ENCODE measurements at places on chromosomes 16 and 17.

- DNase-seq, result no peak
These were observed 87.2 kb upstream of the XYLT1 start for GRCh38 chr16:17557949-17558348.

- DNase-seq, result no peak
These were observed 8.3 kb downstream of the NUP93 start for GRCh38 chr16:56738221-56738620.

- no peak for DNase-seq
These were observed 11.7 kb downstream of the TRAF4 start for GRCh38 chr17:28755486-28755885.

DNA sequence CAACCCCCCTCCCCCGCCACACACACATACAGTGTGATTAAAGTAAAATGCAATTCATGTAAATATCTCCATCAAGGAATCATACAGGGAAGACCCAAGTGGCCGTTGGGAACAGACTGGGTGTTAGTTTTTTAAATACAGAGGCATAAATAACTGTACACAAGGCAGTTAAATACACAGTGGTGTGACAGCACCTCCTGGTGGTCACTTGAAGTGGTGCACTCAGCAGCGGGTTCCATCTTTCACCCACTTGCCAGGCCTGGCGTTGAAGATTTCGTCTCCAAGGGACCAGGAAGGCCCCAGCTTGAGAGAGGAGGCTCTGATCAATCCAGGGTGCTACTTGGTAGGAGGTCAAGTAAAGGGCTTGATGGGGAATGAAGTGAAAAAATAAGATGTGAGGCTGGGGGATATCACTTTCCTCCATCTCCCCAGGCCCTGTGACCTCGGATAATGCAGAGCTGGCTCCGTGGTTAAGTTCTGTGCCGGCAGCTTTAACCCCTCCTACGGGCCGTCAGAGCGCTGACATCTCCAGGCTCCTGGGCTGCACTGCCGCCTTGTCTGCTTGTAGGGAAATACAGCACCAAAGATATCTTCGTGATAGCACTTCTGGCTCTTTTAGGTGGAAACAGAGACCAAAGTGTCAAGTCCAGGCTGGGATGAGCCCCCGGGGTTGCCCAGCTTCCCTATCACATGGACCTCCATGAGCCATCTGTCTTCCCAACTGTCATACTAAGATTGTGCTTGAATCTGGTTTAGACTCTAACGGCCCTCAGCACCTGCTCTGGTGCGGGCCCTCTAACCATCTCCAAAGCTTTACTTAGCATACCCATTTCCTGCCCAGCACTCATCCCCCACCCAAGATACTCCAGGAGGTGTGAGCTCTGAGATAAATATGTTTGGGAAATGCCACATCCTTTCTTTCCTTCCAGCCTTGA lies 20.7 kb downstream of the LGALS9 start:
- peak; percentile 69 for DNase-seq

GRCh38 chr16:73853968-73854367 lies 442.6 kb upstream of the PSMD7 start:
- no peak for DNase-seq

DNA sequence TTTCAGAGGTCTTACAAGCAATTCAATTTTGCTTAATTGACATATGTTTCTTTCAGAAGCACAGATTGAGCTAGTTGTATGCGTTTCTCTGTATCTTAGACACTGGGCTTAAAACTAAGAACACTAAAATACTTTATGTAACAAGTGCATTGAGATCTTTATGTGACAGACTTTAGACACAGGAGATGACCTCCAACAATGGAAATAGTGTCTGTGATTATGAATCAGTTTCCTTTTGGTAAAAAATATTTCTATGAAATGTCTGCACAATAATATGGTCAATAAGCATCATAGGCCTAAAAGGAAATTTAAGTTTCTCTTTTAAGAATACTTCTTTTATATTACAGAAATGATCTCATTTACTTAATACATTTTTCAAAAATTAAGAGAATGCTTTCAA lies 153.2 kb downstream of the SKAP1 start:
- DNase-seq, result no peak

- DNase-seq, result no peak
These were observed 269.0 kb downstream of the WWOX start for GRCh38 chr16:78368121-78369102.

DNA sequence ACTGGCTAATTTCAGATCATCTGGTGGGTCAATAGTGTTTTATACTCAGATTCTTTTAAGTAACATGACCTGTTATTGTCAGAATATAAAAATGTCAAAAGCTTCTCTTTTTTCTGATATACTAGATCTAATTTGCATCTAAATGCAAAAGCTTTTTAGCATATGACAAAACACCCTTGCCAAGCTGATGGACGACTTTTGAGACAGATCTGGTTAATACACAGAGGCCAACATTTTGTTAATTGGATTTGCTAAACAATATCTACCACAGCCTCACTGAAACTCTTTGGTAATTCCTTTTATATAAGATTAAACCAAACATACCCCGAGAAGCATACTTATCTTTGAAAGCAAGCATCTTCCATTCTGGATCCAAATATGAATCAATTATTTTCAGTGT lies 10.3 kb upstream of the NOL11 start:
- no peak for DNase-seq

DNA sequence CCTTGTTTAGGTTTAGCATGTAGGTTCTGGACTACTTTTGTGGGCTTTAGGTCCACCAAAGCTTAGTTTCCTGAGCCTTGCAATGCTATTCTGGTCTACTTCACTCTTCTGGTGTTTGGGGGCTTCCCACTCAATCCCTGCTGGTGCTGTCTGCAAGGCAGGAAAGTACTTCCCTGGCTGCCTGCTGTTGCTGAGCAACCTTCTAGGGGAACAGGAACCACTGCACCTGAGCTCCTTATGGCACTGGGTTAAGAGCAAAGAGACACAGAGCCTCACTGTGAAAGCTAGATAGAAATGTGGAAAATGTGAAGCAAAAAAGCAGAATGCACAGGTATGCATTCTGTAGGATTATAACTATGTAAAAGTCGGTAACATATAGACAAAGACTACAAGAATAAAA lies 17.0 kb downstream of the MPO start:
- no peak for DNase-seq

DNA sequence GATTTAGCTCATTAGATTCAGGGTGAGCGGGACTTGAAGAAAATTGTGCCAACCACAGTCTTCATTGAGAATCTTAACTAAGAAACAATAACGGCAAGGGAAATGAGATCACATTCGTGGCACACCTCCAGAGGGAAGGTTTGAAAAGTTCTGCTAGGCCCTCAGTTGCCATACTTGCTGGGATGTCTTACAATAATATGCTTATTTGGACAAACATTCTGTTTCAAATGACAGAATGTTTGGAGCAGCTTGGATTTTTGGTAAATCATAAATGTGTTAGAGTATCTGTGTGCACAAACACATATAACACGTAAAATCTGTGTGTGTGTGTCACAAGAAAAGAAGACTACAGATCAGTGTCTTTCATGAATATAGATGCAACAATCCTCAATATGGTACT lies 24.6 kb upstream of the TEKT3 start:
- no peak for DNase-seq

- DNase-seq, result no peak
These were observed 77.2 kb upstream of the HS3ST2 start for GRCh38 chr16:22736791-22737190.

DNA sequence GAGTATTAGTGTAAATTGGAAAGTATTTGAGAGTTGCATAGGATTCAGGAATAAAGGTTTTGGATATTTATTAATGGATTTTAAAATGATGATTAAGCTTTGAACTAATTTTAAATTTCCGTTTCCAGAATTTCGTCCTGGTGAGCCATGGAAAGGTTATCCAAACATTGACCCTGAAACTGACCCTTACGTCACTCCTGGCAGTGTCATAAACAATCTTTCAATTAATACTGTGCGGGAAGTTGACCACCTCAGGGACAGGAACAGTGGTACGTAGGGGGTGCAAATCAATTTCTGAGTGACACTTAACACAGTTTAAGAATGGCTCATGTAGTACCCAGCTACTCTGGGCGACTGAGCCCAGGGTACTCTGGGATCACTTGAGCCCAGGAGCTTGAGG lies 29.1 kb upstream of the SLC5A11 start:
- no peak for DNase-seq

DNA sequence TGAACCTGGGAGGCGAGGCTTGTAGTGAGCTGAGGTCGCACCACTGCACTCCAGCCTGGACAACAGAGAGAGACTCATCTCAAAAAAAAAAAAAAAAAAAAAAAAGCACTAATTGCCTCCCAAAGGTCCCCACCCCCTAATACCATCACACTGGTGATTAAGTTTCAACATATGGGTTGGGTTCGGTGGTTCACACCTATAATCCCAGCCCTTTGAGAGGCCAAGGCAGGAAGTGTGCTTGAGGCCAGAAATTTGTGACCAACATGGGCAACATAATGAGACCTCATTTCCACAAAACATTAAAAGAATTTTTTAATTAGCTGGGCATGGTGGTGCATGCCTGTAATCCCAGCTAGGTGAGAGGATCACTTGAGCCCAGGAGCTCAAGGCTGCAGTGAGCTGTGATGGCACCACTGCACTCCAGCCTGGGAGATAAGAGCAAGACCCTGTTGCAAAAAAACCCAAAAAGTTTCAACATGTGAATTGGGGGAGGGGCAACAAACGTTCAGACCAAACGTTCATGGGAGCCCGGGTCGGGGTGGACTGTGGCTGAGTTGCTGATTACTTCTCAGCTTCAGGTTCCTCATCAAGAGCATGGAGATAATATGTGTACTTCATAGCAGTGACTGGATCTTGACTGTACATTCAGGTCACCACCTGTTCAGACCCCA lies 62.1 kb upstream of the NOL11 start:
- no peak for DNase-seq

DNA sequence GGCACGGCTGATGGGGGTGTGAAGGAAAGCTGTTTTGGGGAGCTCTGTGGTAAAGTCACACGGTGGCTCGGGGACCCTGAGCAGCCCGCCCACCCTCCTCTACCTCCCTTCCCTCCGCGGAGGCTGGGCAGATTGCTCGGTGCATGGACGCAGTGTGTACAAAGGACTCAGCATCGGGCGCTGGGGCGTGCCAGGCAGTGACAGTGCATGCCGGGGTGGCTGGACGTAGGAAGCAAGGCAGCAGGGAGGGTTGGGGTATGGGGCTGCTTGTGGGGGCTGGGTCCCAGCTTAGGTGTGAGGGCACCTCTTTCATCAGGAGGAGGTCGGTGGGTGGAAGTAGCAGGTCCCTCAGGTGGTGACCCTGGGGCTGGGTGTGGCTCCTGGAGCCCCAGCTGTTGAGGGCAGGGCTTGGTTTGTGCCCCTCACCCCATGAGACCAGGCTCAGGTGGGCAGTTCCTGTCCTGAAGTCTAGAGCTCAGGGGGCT lies 159.9 kb upstream of the GSE1 start:
- DNase-seq, result no peak

- DNase-seq, result no peak
These were observed 69.2 kb downstream of the PRKCB start for GRCh38 chr16:23905027-23905426.

GRCh38 chr17:17034026-17034425 lies 8.2 kb upstream of the MPRIP start:
- no peak for DNase-seq

DNA sequence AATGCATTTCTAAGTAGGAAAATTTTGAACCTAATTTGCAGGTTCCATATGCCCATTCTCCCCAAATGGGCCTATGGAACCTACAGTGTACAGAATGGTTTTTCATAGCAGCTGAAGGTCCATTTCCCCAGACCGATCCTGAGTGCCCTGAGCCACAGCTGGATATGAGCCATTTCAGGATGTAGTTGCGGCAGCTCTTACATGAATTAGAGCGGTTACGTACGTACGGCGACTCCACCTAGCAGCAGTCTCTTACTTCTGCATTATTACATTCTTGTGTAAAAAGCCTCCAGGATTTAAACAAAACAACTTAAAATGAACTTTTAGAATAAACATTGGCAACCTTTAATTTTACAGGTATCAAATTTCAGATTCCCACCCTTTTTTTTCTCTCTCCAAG lies 225.3 kb downstream of the SNX29 start:
- no peak for DNase-seq

- DNase-seq, result peak; percentile 75
These were observed 6.5 kb downstream of the SCGB1C2 start for GRCh38 chr17:143785-144281.

DNA sequence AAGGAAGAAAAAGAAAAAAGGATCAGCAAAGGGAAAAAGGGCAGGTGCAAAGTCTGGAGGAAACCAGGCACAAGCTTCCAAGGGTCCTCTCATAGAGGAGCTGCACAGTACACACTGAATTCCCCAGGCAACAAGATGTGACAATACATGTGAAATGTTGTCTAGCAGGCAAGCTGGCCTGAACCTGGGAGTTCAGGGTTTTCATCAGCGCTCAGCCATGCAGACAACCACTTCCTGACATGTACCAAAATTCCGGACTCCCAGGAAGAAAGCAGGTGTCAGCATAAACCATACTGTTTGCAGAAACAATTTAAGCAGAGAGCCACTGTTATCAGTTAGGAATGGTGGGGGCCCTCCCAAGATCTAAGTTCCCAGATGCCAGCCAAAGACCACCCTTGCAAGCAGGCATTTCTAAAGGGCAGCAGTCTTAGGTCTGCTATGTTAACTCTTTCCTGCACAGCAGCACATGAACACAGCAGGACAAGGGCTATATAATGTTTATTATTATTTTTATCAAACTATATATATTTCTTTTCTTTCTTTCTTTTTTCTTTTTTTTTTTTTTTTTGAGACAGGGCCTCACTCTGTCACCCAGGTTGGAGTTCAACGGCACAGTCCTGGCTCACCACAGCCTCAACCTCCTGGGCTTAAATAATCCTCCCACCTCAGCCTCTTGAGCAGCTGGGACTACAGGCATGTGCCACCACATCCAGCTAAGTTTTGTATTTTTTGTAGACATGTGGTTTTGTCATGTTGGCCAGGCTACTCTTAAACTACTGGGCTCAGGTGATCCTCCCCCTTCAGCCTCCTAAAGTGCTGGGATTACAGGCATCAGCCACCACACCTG lies 10.1 kb downstream of the TK2 start:
- no peak for DNase-seq

GRCh38 chr16:27408012-27408601 lies 6.1 kb downstream of the IL21R start:
- no peak for DNase-seq

DNA sequence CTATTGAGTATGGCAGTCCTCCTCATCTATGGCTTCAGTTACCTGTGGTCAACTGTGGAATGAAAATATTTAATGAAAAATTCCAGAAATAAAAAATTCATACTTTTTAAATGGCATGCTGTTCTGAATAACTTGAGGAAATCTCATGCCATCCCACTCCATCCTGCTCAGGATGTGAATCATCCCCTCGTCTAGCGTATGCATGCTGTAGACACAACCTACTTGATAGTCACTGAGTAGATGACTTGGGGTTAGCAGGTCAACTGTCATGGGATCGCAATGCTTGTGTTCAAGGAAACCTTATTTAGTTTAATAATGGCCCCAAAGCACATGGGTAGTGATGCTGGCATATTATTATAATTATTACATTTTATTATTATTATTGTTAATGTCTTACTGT lies 4.8 kb upstream of the VAC14 start:
- no peak for DNase-seq
